ENCODE measurements at places on chromosomes 6 and 20.

DNA sequence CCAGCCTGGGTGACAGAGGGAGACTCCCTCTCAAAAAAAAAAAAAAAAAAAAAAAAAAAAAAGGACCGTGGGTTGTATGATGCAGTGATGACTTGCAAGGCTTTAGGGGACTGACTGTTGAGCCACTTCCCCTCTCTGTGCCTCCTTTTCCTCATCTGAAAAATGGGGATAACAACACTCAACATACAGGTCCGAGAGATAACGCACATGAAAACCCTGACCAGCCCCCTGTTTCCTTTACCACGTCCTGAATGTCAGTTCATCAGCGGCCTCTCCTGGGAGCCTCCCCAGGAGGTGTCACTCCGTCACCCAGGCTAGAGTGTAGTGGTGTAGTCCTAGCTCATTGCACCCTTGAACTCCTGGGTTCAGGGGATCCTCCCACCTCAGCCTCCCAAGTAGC lies 3.9 kb downstream of the SLA2 start:
- no peak for DNase-seq

GRCh38 chr6:123986938-123987337 lies 183.3 kb downstream of the NKAIN2 start:
- no peak for DNase-seq

DNA sequence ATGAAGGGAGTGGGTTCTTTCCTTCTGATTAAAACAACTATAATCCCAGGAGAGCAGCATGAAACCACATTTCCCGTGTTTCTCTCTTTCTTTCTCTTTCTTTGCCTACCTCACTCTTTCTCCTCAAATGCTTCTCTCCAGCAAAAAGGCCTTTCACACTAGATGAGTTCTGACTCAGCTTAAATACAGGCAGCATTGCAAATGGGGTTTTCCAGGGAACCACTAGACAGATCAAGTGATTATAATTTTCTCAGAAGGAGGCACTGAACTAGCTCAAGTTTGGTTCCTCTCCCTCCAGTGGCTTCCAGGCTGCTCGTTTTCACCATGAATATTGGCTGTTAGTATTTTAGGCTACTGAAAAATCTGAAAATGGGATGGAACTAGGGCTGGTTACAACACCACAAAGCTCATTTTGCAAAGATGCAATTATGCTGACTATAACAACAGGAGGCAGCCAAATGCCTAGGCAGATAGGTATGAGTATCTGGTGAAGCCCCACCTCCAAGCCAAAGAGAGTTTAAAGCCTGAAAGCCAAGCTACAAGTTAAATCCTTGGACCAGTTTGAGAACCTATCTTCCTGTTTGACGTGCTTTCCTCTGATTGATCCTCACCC lies 260.0 kb downstream of the MMUT start:
- no peak for DNase-seq

DNA sequence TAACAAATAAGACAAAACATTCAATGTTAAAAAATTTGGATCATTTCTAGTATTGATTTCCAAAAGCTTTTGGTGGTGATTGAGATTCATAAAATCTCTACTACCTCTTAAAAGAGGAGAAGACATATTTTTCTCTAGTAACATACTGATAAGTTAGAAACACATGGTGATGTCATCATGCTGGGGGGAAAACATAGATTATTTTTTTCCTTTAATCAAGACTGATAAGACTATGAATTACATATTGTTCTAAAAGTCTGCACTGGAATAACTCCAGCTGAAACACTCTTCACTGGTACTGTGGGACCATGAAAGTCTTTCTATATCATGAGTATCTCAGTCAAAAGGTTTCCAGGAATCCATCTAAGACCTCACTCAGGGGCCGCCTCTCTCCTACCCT lies 515.8 kb downstream of the PRKN start:
- DNase-seq: no peak

- no peak for DNase-seq
These were observed 123.5 kb downstream of the MAP3K7 start for GRCh38 chr6:90463359-90463758.

GRCh38 chr6:81253821-81254220 lies 498.7 kb downstream of the TENT5A start:
- no peak for DNase-seq

DNA sequence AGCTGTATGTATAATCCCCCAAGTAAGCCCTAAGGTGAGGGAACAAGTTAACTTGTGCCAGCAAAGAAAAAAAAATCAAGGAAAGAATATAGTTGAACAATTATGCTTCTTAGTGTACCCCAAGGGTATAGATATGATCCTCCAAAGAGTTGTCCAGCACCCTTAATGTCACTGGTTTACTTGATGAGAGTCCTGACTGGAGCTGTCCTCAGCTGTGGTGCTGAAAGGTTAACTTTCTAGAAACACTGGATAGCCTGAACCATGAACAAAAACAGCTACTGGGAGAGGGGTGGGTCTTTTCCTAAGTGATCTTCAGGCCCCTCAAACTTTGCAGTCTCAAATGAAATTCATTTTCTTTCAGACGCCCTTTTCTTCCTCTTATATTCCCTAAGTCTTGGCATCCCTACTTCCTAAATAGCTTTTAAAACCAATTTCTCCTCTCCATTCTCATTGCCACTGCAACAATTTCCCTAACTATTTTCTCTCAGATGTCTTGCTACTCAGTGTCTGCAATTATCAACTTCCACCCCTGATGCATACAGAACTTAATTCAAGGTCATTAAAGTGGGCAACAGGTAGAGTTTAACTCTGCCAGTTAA lies 83.5 kb upstream of the PROKR2 start:
- DNase-seq: peak; percentile 29

DNA sequence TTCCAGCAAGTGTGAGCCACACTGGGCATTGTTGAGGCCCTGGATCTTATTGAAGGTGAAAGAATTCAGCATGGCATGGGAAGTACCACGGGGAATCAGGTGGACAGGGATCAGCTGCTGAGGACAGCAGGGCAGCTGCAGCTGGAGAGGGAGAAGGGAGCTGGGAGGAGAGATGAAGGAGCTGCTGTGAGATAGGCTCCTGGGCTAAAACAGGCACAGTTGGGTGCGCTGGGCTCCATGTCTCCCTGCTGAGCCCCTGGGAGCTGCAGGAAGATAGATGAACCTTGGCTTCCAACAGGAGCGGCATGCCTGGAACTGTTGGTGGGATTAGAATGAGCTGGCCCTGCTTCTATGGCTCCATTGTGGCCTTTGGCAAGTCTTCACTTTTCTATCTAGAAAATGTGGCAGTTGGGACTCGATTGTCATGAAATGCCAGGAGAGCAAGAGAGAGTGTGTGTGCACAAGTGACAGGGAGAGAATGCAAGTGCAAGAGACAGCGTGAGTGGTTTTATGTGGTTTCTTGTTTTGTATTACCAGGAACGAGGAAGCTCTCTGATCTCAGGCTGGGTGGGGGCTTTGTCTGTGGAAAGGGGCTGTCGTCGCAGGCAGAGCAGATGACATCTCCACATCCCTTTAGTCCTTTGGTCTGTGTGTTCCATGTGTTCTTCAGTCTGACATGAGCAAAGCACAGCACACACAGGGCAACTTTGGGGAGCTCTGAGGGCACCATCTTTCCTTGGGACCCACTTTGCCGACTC lies 20.4 kb downstream of the SNPH start:
- no peak for DNase-seq

- no peak for DNase-seq
These were observed 97.4 kb downstream of the THBS2 start for GRCh38 chr6:169156108-169156792.

DNA sequence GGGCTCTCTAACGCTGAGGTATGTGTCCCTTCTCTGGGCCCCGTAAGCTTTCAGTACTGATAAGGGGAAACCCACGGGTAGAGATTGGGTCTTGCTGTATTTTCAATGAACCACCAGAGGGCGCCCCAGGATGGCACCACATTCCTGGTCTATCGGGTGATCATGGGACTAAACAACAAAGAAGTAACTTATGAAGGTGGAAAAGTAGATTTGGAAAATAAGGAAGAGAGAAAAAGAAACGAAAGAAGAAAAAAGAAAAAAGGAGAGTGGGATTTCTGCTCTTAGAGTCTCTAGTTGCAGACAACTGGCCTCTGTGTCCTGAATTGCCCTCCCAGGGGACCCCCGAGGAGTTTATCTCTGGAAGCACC lies 93.8 kb downstream of the GMPR start:
- peak; percentile 68 for DNase-seq

GRCh38 chr6:111662794-111663593 lies 57.3 kb upstream of the TRAF3IP2 start:
- DNase-seq: no peak

DNA sequence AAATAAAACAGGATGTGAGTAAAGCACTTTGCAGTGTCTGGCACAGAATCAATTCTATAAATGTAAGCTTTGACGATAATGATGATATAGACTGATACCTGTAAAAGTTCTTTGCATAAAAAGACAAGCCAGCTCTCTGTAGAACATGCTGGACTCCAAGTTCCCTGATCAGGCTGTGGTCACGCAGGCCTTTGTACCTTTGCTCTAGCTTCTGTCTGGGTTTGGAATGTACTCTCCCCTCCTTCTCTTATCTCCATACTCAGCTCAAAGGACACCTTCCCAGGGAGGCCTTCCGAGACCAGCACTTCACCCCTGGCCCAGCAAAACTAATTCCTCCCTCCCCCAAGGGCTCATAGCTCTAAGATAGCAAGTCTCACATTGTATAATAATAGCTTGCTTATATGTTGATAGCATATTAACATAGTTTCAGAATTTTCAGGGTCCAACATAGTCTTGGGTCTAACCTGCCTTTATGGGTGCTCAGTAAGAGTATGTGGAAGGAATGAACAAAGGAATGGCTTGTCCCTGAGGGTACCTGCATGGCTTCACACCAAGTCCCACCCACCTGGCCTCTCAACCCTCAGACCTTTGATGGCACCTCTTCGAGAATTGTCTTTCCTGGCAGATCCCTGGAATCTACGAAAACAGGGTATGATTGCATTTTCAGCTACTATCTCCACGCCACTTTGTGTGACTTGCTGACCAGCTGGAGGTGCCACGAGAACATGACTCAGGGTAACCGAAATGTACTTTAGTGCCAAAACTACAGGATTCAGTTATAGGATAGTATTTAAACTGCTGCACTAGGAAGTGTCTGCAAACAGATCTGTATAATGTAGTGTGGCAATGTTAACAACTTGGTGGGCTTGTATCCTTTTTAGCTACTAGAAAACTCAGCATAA lies 41.7 kb upstream of the PIM1 start:
- DNase-seq: no peak

GRCh38 chr20:40293740-40294139 lies 395.3 kb downstream of the MAFB start:
- no peak for DNase-seq

DNA sequence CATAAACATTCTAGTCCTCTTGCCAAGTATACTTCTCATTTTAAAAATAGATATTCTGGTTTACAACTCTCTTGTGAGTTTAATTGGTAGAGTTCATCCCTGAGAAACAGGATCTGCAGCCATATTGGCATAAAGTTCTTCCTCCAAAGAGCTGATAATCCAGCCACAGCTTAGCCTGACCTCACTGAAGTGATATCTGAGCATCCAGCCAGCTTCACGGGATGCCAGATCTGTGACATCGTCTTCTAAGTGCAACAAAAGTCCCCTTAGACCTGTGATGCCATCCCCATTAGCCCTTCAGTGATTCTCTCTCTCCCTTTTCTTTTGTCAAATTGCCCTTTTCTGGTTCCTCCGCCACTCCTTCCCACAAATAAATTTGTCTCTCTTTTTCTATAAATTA lies 180.6 kb upstream of the STXBP5 start:
- no peak for DNase-seq

- no peak for DNase-seq
These were observed 29.5 kb downstream of the ALDH8A1 start for GRCh38 chr6:134920422-134920821.

DNA sequence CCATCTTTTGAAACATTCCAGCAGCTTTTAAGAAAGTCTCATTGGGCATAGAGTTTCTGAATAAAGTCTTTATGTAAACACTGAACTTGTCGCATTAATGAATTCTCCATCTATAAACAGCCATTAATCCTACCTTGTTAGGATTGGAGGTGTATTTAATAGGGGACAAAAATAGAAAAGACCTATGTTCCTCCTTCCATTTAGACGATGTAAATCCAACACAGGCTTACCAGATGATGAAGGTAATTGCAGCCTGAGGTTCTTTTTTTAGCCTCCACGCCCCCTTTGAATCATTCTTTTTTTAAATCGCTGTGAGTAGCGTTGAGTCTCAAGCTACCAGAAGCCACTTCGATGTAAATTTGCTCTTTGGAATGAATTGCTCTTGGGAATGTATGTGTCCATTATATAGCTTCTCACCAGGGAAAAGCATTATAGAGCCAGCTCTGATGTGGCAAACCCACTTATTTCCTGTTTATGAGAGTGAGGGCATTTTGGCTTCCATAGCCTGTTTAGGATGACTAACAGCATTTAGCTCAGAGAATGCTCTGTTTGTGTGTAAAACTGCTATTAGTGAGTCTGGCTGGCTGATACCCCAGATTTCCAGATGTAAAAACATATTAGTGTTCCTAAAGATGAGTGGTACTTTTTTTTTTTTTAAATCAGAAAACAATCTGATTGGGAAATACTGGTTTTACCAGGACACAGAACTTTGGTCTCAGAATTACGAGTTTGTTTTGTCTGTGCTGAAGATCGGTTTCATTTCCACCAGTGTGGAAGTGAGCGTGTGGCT lies 74.9 kb upstream of the CLDN20 start:
- DNase-seq: peak; percentile 44

GRCh38 chr6:24708612-24709011 lies 10.3 kb downstream of the C6orf62 start:
- DNase-seq: no peak

DNA sequence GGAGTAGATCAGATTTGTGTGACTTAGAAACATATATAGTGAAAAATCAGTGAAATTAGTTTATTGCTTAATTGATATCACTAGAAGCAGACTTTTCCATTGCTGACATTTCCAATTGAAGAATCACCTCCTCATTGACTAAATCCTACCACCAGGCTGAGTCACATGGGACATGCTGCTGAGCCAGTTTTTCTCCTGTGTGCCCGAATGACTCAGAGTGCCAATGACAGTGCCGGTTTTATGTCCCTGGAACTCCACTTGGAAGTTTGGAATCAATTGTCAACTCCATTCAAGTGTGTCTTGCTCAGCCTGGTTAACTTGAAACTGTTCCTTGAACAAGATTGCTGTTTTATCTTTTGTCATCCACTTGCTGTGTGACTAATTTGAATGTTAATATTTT lies 316.1 kb upstream of the PRDM1 start:
- DNase-seq: no peak

GRCh38 chr6:92690997-92691599 lies 728.3 kb downstream of the EPHA7 start:
- no peak for DNase-seq

All from urothelium cell line (cell line).